ENCODE measurements at places on chromosomes 3 and 15. TPM values are rescaled to one million over a fixed set of nuclear protein-coding genes. Genes with fewer than 3 reads are reported as not detected.

The MEF2A gene
- total RNA-seq = 42.0 TPM

The CCDC13 gene
- total RNA-seq = 2.7 TPM

The GABRB3 gene
- total RNA-seq = 79.5 TPM

The CPNE4 gene
- 3.2 TPM for total RNA-seq

The EPHA6 gene
- 19.3 TPM for total RNA-seq

The HTR3E gene
- total RNA-seq = not detected

The DISP2 gene
- 13.3 TPM for total RNA-seq

The FGD5 gene
- 21.9 TPM for total RNA-seq

The CCDC39 gene
- total RNA-seq = 6.2 TPM

The ATP13A5 gene
- 1.5 TPM for total RNA-seq

The PTX3 gene
- total RNA-seq = 5.4 TPM

The GRAMD2A gene
- total RNA-seq = 1.8 TPM

The DUOX1 gene
- under 0.01 TPM for total RNA-seq

The POU1F1 gene
- total RNA-seq = not detected

The IL17RE gene
- total RNA-seq = 0.79 TPM

The CCR9 gene
- total RNA-seq = 0.30 TPM

The FBXO45 gene
- 31.3 TPM for total RNA-seq

The MEGF11 gene
- total RNA-seq = 7.8 TPM

The THPO gene
- 2.6 TPM for total RNA-seq

The NR2E3 gene
- 0.30 TPM for total RNA-seq

The P2RY14 gene
- total RNA-seq = 8.9 TPM

The RTP1 gene
- 0.40 TPM for total RNA-seq

The CD86 gene
- 10.9 TPM for total RNA-seq

The DNAH12 gene
- total RNA-seq = 7.8 TPM

The CA12 gene
- 7.5 TPM for total RNA-seq

The GRK7 gene
- 0.20 TPM for total RNA-seq

The MAP6D1 gene
- total RNA-seq = 17.1 TPM

The MAN2A2 gene
- total RNA-seq = 48.5 TPM

The CYP1A1 gene
- 0.33 TPM for total RNA-seq

The GOLGA6D gene
- 0.06 TPM for total RNA-seq

The PLSCR4 gene
- 43.8 TPM for total RNA-seq

The INKA1 gene
- 5.6 TPM for total RNA-seq

The TMEM45A gene
- total RNA-seq = 22.5 TPM

The ANAPC13 gene
- 99.0 TPM for total RNA-seq

The TMIE gene
- 1.5 TPM for total RNA-seq

The CEMIP gene
- total RNA-seq = 257 TPM

The ESYT3 gene
- 6.5 TPM for total RNA-seq

The ILDR1 gene
- total RNA-seq = not detected

The NPAP1 gene
- total RNA-seq = 0.69 TPM

The TEX55 gene
- total RNA-seq = not detected

The GATA2 gene
- total RNA-seq = 0.99 TPM

The RCN2 gene
- total RNA-seq = 103 TPM

The AP3B2 gene
- total RNA-seq = 36.4 TPM

The C3orf85 gene
- not detected for total RNA-seq

The TMC3 gene
- 0.11 TPM for total RNA-seq

The TTLL3 gene
- 50.6 TPM for total RNA-seq

The CD96 gene
- 0.28 TPM for total RNA-seq
